Naive B cell (primary cell): ENCODE measurements at places on chromosomes 16 and 17. TPM values are rescaled to one million over a fixed set of nuclear protein-coding genes. Genes with fewer than 3 reads are reported as not detected.
A peak's percentile ranks its signal among the peaks of the same experiment; 100 is the strongest.

- no peaks in the 10 kb centered on the region for H3K36me3 ChIP-seq
- DNase-seq: no peak
- peaks cover 37% of the 10 kb centered on the region for H3K4me1 ChIP-seq
- no peaks in the 10 kb centered on the region for H3K27me3 ChIP-seq
- peak overlapping the region; percentile 43 for H3K4me3 ChIP-seq
These were observed 36.6 kb downstream of the ANKRD11 start for GRCh38 chr16:89453501-89454321.

- H3K36me3 ChIP-seq: no peaks in the 10 kb centered on the region
- peaks cover 59% of the 10 kb centered on the region for H3K4me1 ChIP-seq
These were observed 9.1 kb downstream of the MPRIP start for GRCh38 chr17:17051380-17051779.

DNA sequence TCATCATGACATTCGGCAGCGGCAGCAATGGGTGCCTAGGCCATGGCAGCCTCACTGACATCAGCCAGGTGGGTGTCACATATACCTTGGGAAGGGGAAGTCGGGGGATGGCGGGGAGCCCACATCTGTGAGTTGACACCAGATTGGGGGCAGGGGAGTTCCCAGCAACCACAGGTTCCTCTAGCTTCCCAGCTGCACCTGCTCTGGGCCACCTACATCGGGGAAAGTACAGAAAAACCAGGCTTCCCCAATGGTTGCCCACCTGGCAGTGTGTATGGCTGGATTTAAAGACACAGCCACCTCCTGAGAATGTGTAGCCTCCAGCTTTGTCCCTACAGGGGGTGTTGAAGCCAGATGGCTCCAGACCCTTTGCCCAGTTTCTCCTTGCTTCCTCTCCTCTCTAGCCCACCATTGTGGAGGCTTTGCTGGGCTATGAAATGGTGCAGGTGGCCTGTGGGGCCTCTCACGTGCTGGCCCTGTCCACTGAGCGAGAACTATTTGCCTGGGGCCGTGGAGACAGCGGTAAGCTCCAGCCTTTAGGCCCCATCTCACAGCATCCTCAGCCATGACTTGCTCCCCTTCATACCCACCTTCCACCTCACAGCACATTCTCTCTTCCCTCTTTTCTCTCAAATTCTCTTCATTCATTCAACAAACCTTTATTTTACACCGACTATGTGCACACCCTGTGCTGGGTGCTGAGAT lies 5.0 kb upstream of the TRAF4 start:
- H3K4me1 ChIP-seq: peaks cover 81% of the 10 kb centered on the region
- H3K36me3 ChIP-seq: peaks cover 4% of the 10 kb centered on the region
- DNase-seq: peak; percentile 91
- H3K27ac ChIP-seq: peak overlapping the region; percentile 100
- peak overlapping the region; percentile 81 for H3K4me3 ChIP-seq

- H3K4me3 ChIP-seq: no peak overlapping the region
- H3K4me1 ChIP-seq: peaks cover 34% of the 10 kb centered on the region
- peaks cover 12% of the 10 kb centered on the region for H3K36me3 ChIP-seq
- no peaks in the 10 kb centered on the region for H3K27me3 ChIP-seq
These were observed 3.4 kb downstream of the NARF start for GRCh38 chr17:82461827-82462524.

DNA sequence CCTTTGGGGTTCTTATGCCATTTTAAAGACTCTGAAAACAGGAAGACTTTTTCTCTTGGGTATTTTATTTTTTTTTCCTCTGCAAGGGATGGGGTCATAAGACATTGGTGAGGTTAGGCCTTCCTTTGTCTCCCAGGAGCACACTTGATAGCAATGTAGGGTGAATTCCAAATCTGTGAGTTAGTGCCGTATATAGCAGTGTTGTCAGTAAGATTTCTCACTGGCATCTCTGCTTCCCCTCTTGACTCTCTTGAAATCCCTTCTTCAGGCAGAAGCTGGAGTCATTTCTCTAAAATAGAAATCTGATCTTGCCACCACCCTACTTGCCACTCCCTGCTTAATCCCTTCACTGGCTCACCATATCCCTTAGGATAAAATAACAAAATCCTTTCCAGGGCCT lies 529.7 kb downstream of the WWOX start:
- H3K36me3 ChIP-seq: peaks cover 45% of the 10 kb centered on the region
- no peak overlapping the region for H3K4me3 ChIP-seq
- peaks cover 12% of the 10 kb centered on the region for H3K4me1 ChIP-seq
- no peaks in the 10 kb centered on the region for H3K27me3 ChIP-seq

- H3K4me1 ChIP-seq: peaks cover 13% of the 10 kb centered on the region
- H3K4me3 ChIP-seq: no peak overlapping the region
- H3K27me3 ChIP-seq: no peaks in the 10 kb centered on the region
These were observed 162.9 kb downstream of the SEC14L1 start for GRCh38 chr17:77303620-77304019.

- peaks cover 7% of the 10 kb centered on the region for H3K4me1 ChIP-seq
- no peak for DNase-seq
- no peak overlapping the region for H3K4me3 ChIP-seq
- H3K27me3 ChIP-seq: peaks cover 7% of the 10 kb centered on the region
- H3K36me3 ChIP-seq: no peaks in the 10 kb centered on the region
- H3K27ac ChIP-seq: no peak overlapping the region
These were observed 38.5 kb downstream of the IGF2BP1 start for GRCh38 chr17:49035470-49036269.

GRCh38 chr17:68812876-68813584 lies 142.2 kb downstream of the ABCA8 start:
- H3K4me1 ChIP-seq: no peaks in the 10 kb centered on the region
- no peaks in the 10 kb centered on the region for H3K27me3 ChIP-seq
- no peaks in the 10 kb centered on the region for H3K36me3 ChIP-seq
- no peak overlapping the region for H3K4me3 ChIP-seq
- no peak overlapping the region for H3K27ac ChIP-seq
- DNase-seq: no peak

- H3K36me3 ChIP-seq: no peaks in the 10 kb centered on the region
- peaks cover 36% of the 10 kb centered on the region for H3K4me1 ChIP-seq
These were observed 26.0 kb downstream of the DCUN1D3 start for GRCh38 chr16:20874088-20874581.

DNA sequence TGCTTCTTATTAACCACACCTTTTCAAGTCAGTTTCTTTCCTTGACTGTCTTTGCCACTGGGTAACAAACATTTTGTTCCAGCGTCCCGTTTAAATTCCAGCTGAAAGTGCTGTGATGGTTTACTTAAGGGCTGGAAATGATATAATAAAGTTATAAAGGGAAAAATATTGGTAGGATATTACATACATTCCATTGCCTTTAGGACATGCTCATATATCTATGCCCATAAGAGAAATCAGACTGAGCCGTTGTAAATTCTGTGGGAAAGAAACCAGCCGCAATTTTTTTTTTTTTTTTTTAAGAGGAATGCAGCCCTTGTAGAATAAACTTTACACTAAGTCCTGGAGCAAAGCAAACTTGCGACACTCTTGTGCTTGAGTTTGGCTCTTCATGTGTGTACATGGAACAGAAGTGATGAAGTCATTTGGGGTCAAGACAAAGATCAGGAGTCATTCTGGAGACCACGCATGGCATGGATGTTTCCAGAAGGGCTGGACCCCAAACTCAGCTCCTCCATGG lies 210.9 kb downstream of the XYLT1 start:
- no peak for DNase-seq
- H3K27ac ChIP-seq: no peak overlapping the region
- H3K27me3 ChIP-seq: no peaks in the 10 kb centered on the region
- H3K4me1 ChIP-seq: peaks cover 36% of the 10 kb centered on the region

- peak within 1 kb of the TSS; percentile 49 for H3K4me3 ChIP-seq
- no peak for DNase-seq
- peaks cover 5% of the 10 kb centered on the region for H3K4me1 ChIP-seq
- no peak within 1 kb of the TSS for H3K27ac ChIP-seq
- H3K27me3 ChIP-seq: peaks cover 73% of the 10 kb centered on the region
- no peaks in the 10 kb centered on the region for H3K36me3 ChIP-seq
These were observed at the start of gene CHP2 for GRCh38 chr16:23754594-23755483. Gene CHP2 (plus strand): TSS chr16:23755026. CDS start chr16:23755050, 24 bp downstream.

DNA sequence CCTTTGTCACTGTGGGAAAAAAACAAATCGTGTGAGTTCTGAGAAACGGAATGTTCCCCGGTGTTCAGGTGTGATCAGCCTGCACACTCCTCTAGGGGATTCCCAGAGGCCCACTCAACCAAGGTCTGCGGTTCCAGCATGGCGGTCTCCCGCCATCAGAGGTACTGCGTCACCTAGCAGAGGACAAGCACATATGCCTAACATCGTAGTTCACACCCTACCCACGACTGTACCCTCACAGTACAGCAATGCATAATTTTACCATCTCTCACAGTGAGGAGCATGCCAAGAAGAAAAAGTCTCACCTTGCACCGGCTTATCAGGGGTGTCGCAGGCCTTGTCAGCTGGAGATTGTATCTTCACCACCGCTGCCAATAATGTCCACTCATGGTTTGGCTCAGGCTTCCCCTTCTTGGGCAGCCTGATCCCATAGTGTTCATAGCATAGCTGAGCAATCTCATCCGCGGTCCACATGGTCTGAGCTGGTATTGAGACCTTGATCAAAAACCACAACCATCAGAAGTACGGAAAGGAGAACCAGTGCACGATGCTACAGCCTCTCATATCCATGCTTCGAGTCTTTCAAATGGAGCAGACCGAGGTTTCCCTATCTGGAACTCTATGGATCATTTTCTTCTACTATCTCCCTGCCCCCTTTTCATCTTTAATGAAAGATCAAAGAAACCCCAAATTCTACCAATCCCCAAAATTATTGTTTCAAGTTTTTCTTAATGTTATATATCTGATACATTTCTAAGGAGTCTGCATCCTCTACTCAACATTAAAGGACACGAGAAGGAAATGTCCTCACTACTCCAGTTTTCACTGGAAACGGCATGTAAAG lies 2.5 kb downstream of the ADAT1 start:
- peaks cover 7% of the 10 kb centered on the region for H3K36me3 ChIP-seq
- peak overlapping the region; percentile 66 for H3K4me3 ChIP-seq
- H3K4me1 ChIP-seq: peaks cover 18% of the 10 kb centered on the region
- H3K27me3 ChIP-seq: no peaks in the 10 kb centered on the region
- no peak for DNase-seq

- H3K4me3 ChIP-seq: peak overlapping the region; percentile 83
- peaks cover 8% of the 10 kb centered on the region for H3K27me3 ChIP-seq
- H3K36me3 ChIP-seq: no peaks in the 10 kb centered on the region
- DNase-seq: no peak
- H3K27ac ChIP-seq: peak overlapping the region; percentile 45
- H3K4me1 ChIP-seq: peaks cover 42% of the 10 kb centered on the region
These were observed 116.4 kb upstream of the SMURF2 start for GRCh38 chr17:64778240-64779097.

DNA sequence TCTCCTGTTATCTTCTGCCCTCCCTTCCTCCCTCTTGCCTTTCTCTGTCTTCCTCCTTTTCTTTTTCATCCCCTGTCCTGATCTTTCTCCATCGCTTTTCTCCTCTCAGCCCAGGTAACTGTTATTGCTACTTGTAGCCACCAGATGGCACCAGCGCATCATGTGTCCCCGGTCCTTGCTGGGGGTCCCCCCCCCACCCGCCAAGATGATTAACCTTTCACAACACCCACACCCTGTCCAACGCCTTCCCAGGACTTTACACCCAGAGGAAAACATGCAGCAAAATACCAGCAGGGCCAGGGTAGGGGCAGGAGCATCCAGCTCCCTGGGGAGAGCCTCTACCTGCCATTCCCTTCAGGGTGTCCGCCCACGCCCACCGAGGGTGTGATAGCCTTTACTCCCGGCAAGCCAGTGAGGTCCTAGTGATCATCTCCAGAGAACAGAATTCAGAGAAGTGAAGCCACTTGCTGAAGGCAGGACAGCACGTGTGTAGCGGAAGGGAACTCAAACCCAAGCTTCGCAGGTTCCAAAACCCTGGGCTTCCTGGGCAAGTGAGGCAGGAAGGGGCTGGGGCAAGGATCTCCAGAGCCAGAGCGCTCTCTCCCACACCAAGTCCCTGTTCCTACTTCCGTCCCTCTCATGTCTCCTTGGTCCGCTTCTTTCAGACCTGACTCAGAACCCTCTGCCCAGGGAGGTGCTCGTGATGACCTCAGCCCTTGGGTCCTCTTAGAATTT lies 13.4 kb upstream of the TAC4 start:
- no peaks in the 10 kb centered on the region for H3K36me3 ChIP-seq
- peak overlapping the region; percentile 4 for H3K27ac ChIP-seq
- H3K4me3 ChIP-seq: no peak overlapping the region

GRCh38 chr16:85172455-85173145 lies 60.3 kb upstream of the CIBAR2 start:
- H3K36me3 ChIP-seq: peaks cover 7% of the 10 kb centered on the region
- no peak overlapping the region for H3K27ac ChIP-seq
- H3K27me3 ChIP-seq: peaks cover 81% of the 10 kb centered on the region
- DNase-seq: no peak
- H3K4me1 ChIP-seq: peaks cover 5% of the 10 kb centered on the region
- H3K4me3 ChIP-seq: no peak overlapping the region

GRCh38 chr17:19672009-19672750 lies 23.6 kb downstream of the ALDH3A2 start:
- peaks cover 10% of the 10 kb centered on the region for H3K36me3 ChIP-seq
- H3K4me1 ChIP-seq: peaks cover 21% of the 10 kb centered on the region
- no peak for DNase-seq
- no peaks in the 10 kb centered on the region for H3K27me3 ChIP-seq
- no peak overlapping the region for H3K4me3 ChIP-seq
- no peak overlapping the region for H3K27ac ChIP-seq

GRCh38 chr17:78037280-78037679 lies 78.8 kb downstream of the TNRC6C start:
- no peak for DNase-seq
- no peak overlapping the region for H3K27ac ChIP-seq
- no peaks in the 10 kb centered on the region for H3K27me3 ChIP-seq

DNA sequence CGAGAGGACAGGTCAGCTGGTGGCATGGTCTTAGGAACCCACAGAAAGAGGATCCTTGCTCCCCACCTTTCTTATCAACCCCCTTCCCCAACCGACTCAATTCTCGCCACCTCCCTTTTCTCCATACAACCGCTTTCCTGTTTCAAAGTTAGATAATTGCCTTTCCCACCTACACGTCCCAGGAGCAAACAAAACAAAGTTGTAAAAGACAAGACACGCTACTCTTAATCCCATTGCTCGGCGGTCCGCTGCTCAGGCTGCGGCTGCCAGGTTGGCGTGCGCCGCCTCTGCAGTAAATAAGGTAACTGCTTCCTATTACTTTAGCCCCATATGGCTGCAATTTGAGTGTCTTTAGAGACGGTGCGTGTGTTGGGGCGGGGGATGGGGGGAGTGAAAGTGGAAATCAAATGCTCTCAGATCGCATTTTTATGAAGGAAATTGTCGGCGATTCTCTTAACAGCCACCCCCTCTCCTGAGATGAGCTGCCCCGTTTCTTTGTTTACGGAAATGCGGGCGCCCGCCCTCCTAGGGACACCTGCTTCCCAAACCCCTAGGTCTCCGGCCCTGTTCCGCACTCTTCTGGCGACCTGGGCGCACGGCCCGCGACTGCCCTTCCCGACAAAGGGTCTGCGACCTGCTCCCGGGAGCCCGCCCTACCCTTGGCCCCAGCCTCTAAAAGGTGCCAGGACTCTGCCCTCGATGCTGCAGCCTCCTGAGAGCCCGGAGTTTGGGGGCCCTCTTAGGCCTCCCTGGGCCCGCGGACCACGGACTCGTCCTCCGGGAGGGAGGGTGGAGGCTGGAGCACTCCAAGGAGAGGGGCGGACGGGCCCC lies 3.7 kb upstream of the CBX8 start:
- H3K4me1 ChIP-seq: peaks cover 40% of the 10 kb centered on the region
- peaks cover 28% of the 10 kb centered on the region for H3K36me3 ChIP-seq
- peaks cover 38% of the 10 kb centered on the region for H3K27me3 ChIP-seq
- H3K27ac ChIP-seq: no peak overlapping the region
- DNase-seq: no peak
- H3K4me3 ChIP-seq: peak overlapping the region; percentile 21

The PPP1R27 gene
- 0.18 TPM for polyA plus RNA-seq

The GAS7 gene
- 1.3 TPM for polyA plus RNA-seq

The PMFBP1 gene
- not detected for polyA plus RNA-seq

The KRTAP3-1 gene
- not detected for polyA plus RNA-seq

The CIITA gene
- 143 TPM for polyA plus RNA-seq

The HIC1 gene
- polyA plus RNA-seq: 0.08 TPM

The YBX2 gene
- not detected for polyA plus RNA-seq
